ENCODE measurements at places on chromosomes 13 and 19.

- no peaks in the 10 kb centered on the region for H3K4me1 ChIP-seq
- no peak overlapping the region for H3K27ac ChIP-seq
- DNase-seq = no peak
- no peak overlapping the region for H3K4me3 ChIP-seq
- no peaks in the 10 kb centered on the region for H3K36me3 ChIP-seq
- H3K27me3 ChIP-seq = no peaks in the 10 kb centered on the region
These were observed 12.1 kb downstream of the PRR22 start for GRCh38 chr19:5772416-5772815.

DNA sequence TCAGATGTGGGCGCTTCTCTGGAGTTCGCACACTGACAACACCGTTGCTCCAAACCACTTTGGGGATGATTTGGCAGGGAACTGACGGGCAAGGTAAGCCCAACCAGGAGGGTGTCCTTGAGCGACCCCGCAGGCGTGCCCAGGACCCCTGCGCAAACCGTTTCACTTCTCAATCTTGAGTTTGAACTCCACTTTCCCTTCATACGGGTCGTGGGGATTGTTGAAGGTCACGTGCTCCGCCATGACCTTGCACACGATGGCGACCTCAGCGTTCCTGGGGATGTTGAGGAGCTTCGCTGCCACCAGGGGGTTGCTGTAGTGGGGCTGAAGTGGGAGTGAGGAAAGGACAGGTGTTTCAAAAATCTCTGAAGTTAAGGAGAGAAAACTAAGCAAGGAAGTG is 8.8 kb downstream of the ATP4B start:
- DNase-seq = no peak
- no peak overlapping the region for H3K27ac ChIP-seq

GRCh38 chr13:78596399-78596735 is 7.0 kb downstream of the POU4F1 start:
- no peaks in the 10 kb centered on the region for H3K4me1 ChIP-seq
- no peak overlapping the region for H3K4me3 ChIP-seq
- no peaks in the 10 kb centered on the region for H3K36me3 ChIP-seq
- peaks cover 95% of the 10 kb centered on the region for H3K27me3 ChIP-seq
- peak; percentile 45 for DNase-seq

DNA sequence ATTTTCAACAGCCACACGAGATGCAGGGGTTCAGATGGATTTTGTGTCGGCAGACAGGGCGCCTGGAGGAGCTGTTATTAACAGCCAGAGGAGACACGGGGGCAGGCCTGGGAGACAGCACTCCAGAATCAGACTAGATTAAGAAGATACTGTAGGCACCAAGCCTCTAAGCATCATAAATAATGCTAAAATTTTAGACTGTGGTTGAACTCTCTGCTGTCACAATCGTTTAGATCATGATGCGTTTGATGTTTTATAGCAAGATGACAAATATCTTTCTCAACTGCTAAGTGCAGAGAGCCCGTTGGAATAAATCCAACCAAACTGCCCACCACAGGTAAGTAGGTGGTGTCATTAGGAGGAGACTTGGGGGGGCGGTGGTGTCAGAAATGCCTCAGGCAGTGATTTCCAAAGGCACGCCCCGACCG is 63.9 kb downstream of the CEBPG start:
- DNase-seq = no peak
- H3K4me3 ChIP-seq = no peak overlapping the region
- H3K4me1 ChIP-seq = no peaks in the 10 kb centered on the region
- no peaks in the 10 kb centered on the region for H3K36me3 ChIP-seq
- H3K27ac ChIP-seq = no peak overlapping the region
- no peaks in the 10 kb centered on the region for H3K27me3 ChIP-seq

DNA sequence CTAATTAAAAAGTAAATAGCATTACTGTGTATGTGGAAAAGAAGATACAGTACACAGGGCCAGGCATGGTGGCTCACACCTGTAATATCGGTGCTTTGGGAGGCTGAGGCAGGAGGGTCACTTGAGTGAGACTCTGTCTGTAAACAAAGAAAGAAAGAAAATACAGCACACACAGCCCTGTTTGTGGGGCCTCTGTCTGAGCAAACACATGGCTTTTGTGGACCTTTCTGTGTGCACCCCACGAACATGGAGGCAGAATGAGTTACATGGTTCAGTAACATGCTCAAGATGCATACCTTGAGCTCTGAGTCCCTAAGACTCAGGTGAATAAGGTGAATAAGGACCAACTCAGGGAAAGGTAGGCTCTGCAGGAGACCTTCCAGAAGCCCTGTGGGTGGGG is 20.0 kb upstream of the AMER2 start:
- no peaks in the 10 kb centered on the region for H3K27me3 ChIP-seq
- no peak overlapping the region for H3K4me3 ChIP-seq
- H3K36me3 ChIP-seq = no peaks in the 10 kb centered on the region
- no peak overlapping the region for H3K27ac ChIP-seq
- no peaks in the 10 kb centered on the region for H3K4me1 ChIP-seq
- no peak for DNase-seq

DNA sequence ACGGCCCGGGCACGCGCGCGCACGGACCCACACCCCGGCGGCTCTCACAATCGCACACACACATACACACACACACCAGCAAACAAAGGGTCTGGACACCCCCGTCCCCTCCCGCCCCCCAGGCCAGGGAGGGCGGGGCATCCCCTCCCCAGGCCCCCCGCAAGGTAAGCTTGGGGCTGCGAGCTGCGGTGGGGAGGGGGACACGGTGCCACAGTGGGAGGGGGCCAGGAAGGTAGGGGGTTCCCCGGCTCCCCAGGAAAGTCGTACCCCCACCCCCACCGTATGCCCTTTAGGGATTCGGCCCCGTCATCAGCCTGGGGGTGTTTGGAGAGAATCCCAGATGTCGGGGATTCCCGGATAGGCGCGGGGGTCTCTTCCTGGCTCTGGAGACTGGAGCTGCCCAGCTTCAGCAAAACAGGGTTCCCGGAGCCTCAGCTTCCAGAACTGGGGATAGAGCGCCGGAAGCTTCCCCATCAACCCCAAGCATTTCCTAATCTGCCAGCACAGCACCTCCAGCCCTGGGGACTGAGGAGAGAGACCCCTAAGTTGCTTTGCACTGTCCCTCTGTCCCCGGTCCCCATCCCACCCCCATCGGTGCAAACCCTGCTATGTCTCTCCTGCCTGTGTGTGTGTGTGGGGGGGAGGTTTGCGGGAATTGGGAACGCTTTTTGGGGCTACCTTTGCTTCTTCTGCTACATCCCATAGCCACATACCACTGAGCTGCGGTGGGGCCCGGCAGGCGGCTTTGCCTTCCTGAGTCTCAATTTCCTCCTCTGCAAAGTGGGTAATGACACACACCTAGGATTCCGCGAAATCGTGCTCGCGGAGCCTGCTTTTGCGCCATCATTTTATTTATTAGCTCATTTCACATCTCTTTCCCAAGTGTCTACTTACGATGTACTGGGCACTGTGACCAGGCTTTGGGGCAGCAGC is 1.8 kb upstream of the CDC37 start:
- peak; percentile 37 for DNase-seq
- H3K4me3 ChIP-seq = no peak overlapping the region
- H3K27me3 ChIP-seq = peaks cover 28% of the 10 kb centered on the region
- no peaks in the 10 kb centered on the region for H3K36me3 ChIP-seq
- H3K27ac ChIP-seq = no peak overlapping the region
- H3K4me1 ChIP-seq = peaks cover 9% of the 10 kb centered on the region

- no peaks in the 10 kb centered on the region for H3K27me3 ChIP-seq
- H3K4me1 ChIP-seq = no peaks in the 10 kb centered on the region
- no peak for DNase-seq
These were observed 19.2 kb downstream of the DNM2 start for GRCh38 chr19:10736916-10737551.

DNA sequence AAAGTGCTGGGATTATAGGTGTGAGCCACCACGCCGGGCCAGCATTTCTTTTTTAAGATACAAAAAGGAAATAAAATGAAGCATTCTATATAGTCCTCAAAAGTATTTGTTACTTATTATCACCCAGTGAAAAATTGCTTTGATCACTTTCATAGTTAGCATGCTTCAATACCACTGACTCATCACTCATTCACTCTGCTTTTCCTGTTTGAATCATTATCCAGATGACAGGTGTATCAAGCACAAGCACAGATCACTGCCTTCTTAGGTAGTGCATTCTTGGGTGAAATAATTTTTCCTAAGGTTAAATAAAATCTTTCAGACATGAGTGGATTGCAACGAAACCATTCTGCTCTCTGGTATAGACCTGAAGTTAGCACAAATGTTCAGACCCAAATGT is 35.8 kb upstream of the SPART start:
- H3K4me1 ChIP-seq = no peaks in the 10 kb centered on the region
- H3K36me3 ChIP-seq = no peaks in the 10 kb centered on the region
- no peak for DNase-seq
- no peak overlapping the region for H3K4me3 ChIP-seq

Data from lung (tissue), 17 donors.